ENCODE measurements at places on chromosomes 16 and 17.

- no peak for DNase-seq
Measured at GRCh38 chr17:61128661-61129115, 271.0 kb upstream of the TBX2 start.

GRCh38 chr16:67884684-67885083 is at the start of gene NRN1L:
TSS of gene NRN1L (plus strand) at chr16:67884885. CDS start at chr16:67884904, 19 bp downstream.
- DNase-seq, result no peak

DNA sequence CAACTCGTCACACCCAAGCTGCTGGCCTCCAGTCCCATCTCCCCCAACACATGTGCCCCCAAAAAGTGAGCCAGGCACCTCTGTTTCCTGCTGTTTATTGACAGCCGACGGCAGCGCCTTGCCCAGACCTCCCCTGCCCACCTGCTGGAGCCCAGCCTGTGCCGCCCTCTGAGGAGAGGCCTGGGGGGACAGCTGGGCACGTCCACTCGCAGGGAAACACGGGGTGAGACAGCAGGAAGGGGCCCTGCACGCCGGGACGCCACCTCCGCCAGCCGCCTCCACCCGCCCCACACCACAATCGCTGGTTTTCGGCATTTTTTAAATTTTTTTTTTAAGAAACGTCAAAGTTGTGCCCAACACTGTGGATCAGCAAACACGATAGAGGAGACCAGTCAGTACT is 19.3 kb downstream of the CASKIN1 start:
- DNase-seq, result no peak

DNA sequence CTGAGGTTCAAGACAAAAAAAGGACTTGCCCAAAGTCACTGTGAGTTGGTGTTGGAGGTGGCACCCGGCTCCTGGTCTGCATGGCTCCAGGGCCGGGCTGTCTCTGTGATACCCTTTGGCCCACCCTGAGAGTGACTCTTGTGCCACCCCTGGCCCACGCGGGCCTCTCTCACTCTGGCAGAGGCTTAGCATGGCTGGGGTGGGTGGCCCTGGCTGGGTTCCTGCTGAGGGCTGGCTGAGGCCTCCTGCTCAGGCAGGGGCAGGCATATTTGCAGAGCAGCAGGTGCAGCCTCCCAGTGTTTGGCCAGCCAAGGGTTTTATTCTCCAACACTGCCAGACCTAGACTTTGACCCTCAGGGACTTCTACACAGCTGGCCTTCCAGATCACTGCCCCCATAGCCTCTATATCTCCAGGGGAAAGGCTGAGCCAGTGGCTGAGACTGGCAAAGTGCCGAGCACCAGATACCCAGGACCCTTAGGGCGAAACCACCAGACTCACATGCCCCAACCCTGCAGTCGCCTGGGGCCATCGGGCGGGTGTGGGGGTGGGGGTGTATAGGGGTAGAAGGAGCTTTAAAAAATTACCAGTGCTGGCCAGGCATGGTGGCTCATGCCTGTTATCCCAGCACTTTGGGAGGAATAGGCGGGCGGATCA is 21.5 kb upstream of the ADGRG1 start:
- no peak for DNase-seq

DNA sequence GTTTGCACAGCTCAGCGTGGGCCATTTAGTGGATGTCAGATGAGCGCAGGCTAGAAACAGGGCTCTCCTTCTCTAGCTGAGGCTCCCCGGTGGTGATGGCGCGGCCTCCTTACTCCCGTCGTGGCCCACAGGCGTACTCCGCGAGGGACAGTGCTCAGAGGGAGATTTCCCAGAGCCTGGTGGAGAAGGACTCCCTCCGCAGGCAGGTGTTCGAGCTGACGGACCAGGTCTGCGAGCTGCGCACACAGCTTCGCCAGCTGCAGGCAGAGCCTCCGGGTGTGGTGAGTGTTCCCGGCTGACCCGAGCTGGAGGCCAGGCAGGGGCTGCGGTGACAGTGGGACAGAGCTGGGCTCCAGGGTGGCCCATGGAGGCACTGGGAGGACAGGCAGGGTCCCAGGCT is 21.4 kb downstream of the CARD14 start:
- DNase-seq, result no peak

- DNase-seq, result peak; percentile 90
Measured at GRCh38 chr17:36778448-36778847, 158.8 kb upstream of the LHX1 start.

DNA sequence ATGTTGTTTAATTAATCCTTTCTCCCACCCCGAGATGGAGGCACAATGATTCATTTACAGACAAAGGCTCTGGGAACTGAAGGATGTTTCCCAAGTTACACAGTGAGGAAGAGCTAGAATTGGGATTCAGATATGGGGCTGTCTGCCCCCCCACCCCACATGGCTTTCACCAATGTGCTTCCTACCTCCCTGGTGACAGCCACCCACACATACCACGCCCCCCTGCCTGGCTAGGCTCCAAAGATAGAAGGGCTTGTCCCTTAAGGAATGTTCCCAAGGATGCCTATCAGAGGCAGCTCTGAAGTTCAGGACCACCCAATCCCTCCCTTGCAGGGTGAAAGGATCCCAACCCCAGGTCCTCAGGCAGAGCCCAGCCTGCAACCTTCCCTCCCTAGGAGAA is 32.9 kb downstream of the CFAP20 start:
- no peak for DNase-seq

DNA sequence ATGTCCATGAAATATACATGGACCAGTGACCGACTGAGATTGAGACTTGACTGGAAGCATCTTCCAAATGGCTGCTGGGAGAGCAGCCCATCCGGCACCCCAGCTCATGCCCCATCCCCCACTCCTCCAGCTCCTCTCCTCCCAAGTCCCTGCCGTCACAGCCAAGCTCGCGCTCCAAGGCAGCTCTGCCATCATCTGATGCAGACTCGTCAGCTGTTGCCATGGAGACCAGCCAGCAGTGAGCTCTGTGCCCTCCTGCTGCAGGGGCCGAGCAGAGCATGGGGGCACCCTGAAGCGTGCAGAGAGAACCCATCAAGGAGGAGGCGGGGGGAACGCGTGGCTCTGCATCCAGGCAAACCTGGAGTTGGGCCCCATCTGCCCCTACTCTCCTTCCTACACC is 74.5 kb upstream of the TNRC6C start:
- DNase-seq, result no peak

DNA sequence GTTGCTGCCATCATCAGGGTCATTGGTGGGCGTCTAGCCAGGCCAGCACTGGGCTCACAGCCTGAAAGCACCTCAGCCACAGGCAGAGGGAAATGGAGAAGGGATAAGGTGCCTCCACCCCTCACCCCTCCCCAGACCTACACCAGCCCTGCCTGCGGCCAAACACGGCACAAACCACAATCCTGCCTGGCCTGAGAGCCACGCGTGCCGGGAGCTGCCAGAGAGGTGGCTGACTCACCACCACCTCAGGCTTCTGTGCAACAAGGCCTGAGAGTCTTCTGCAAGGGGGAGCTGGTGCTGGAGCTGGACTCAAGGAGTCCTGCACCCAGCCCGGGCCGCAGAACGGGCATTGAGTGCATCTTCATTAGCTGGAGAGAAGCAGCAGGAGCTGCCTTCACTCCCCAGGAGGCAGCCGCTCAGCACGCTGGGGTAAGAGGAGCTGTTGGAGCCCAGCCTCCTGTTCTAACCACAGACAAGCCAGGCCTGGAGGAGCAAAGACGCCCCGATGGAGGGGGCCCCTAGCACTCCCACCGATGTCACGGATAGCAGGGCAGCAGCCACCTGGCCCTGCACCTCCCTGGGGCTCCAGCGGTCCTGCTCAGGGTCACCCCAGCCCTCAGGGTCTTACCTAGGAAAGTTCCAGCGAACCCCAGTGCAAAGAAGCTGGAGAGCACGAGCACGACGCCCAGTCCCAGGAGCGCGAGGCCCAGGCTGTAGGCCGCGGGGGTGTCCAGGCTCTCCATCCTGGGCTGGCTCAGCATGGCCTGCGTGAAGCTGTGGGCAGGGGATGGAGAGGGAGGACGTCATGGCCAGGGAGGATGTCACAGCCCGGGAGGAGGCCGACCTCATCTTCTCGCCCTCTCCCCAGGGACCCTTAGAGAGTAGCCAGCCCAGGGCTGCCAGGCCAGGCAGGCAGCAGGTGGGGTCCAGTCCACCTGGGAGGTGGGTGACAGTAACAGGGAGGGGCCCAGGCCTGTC is 16.0 kb upstream of the RASD1 start:
- DNase-seq, result no peak

GRCh38 chr16:62225675-62226074 is 189.4 kb upstream of the CDH8 start:
- peak; percentile 18 for DNase-seq

DNA sequence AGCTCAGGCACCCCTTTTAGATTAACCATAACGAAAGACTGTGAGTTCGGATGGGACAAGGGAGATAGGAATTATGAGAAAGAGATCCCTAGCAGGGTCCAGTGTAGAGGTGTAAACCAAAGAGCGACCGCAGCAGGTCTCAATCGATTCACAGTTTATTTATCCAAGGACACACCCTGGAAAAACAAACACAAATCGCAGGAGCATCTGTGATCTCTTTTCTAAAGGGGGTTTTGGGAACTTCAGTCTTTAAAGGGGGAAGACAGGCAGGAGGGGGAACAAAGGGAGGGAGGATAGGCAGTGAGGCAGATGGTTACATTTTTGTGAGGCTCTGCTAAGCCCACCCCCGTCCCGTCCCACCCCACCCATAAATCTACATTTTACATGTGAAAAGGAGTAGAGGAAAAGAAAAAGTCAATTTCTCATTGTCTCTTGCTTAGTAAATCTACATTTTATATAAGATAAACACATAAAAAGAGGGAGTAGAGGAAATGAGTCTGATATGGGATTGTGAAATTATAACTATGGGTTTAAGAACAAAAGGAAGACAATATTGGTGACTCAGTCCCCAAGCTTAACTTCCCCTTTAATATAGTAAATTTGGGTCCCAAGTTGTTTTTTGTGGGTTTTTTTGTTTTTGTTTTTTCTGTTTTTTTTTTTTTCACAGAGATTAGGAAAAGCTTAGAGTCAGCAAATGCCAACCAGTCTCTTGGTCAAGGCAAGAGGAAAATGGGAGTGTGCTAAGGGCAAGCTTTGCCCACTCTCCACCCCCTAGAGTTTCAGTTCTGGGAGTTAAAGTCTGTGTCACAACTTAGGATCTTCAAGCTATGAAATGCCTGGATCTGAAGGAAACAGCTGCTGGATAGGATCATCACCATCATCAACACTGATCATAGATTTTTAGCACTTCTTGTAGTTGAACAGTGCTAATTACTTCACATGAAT is 160.9 kb upstream of the CDH5 start:
- no peak for DNase-seq

DNA sequence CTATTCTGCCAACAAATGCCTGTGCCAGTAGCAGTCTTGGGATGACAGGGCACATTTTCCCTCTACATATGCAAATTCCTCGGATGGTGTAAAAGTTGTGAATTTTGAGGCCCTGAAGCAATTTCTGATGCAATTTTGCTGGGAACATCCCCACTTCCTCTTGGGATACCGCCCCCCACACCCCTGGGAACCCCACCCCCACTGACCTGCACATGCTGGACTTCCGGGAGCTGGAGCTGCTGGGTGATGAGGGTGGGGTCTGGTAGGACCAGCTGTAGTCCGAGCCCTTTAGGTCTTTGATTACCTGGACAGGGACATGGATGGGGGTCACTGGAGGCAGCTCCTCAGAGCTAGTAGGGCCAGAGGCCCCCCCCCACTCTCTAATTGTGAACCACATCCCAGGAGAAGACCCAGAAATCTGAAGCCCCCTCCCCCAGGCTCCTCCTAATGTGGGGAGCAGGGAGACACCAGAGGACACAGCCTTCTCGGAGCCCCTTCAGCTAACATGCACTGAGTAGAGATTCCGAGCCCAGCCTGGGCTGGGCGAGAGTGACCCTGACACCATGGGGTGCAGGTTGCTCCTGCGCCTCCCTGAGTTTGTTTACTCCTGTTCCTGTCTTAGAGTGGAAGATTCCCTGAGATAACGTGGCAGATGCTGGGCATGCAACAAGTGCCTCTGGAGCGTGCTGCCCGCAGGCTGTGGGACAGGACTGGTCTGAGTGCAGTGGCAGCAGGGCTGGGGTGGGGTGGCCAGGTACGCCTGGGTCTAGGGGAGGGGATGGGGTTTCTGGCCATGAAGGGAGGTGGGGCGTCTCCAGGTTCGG is 9.0 kb downstream of the MTSS2 start:
- DNase-seq, result no peak

GRCh38 chr16:69423189-69423588 is 1.2 kb upstream of the CYB5B start:
- no peak for DNase-seq

- DNase-seq, result no peak
Measured at GRCh38 chr16:27363797-27364196, 38.2 kb upstream of the IL21R start.

- no peak for DNase-seq
Measured at GRCh38 chr17:17001076-17001777, 29.3 kb upstream of the TNFRSF13B start.

DNA sequence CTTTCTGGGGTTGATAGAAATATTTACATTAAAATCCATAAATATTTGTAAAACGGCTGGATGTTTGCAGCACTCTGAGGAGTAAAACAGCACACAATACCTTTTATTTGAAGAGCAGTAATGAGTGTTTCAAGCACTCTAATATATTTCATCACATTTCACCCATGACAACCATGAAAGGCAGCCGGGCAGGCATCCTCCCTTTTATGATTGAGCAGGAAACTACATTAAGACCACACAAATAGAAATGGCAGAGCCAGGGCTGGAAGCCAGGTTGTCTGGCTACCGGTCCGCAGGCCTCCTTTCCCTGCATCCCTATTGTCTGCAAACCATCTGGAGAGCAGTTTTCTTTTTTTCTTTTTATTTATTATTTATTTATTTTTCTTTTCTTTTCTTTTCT is 23.1 kb upstream of the GPRC5C start:
- no peak for DNase-seq

DNA sequence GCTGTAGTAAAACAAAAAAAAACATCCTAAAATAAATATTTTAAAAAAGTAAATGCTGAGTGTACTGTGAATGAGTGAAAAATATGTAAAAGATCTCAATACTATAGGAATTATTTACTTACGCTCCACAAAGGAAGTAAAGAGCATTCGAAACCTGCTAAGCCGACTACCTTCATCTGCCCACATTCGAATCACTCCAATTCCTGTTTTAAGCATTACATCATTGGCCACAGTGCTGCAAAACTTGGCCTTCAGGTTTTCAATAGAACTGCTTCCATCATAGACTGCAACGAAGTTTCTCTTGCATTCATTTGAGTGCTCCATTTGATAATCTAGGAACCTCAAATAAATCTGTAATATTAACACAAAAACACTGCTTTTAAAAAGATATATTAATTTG is 34.4 kb downstream of the NETO2 start:
- DNase-seq, result no peak

Data from epithelial cell of proximal tubule (primary cell).